ENCODE measurements at places on chromosomes 12 and 14. TPM values are rescaled to one million over a fixed set of nuclear protein-coding genes. Genes with fewer than 3 reads are reported as not detected.

DNA sequence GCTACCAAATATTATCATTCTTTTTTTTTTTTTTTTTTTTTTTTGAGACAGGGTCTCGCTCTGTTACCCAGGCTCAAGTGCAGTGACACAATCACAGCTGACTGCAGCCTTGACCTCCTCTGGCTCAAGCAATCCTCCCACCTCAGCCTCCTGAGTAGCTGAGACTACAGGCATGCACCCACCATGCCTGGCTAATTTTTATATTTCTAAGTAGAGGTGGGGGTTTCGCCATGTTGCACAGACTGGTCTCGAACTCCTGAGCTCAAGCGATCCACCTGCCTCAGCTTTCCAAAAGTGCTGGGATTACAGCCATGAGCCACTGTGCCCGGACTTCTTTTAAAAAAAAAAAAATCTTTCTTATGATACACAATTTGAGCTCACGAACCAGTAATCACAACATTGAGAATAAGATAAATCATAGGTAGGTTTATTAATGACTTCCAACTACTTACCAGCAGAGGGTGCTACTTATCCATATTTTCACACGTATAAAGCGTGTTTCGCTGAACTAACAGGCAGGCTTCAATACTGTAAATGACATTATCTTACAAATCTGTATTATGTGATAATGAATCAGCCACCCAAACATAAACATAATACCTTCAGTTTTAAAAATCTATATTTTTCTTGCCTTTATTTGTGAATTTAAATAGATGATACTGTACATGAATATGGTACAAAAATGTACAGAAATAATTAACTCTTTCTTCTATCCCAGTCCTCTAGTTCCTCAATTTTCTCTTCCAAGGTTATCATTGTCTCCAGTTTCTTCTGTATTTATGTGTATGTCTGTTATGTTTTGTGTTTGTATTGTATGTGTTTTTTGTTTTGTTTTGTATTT lies 42.5 kb upstream of the BCAT1 start:
- DNase-seq: peak; percentile 71

DNA sequence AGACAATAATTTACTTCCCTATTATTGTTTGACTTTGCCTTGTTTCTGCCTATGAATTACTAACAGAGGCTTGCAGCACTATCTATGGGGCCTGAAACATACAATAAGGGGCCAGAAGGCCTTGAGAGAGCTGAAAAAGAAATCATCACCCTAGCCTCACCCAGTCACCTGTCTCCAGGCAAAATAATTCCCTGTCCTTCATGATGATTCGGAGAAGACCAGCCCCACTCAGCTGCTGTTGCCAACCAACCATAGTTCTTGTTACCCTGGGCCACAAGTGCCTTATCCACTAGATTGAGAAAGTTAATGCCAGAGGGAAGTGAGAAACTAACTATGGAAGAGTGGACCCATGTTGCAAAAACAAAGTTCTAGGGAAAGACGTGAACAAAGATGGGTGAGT lies 97.1 kb downstream of the ARF6 start:
- DNase-seq: no peak

DNA sequence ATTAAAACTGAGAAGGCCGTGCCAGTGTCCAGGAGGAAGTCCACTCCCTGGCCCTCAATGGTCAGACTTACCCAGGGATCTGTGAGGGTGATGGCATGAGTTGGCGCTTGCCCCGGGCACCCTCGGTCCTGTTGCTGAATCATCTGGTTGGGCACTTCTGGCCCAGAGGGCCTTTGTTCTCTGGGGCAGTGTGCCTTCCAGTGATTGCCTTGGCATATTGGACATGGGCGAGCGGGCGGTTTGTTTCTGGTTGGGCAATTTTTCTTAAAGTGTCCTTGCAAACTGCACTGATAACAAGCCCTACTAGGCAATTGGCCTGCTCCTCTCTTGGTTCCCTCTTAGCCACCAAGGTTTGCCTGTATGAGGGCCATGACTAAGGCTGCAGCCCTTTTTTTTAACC lies 69.5 kb upstream of the ZDHHC17 start:
- DNase-seq: no peak

GRCh38 chr12:130017591-130018449 lies 114.0 kb upstream of the TMEM132D start:
- no peak for DNase-seq

DNA sequence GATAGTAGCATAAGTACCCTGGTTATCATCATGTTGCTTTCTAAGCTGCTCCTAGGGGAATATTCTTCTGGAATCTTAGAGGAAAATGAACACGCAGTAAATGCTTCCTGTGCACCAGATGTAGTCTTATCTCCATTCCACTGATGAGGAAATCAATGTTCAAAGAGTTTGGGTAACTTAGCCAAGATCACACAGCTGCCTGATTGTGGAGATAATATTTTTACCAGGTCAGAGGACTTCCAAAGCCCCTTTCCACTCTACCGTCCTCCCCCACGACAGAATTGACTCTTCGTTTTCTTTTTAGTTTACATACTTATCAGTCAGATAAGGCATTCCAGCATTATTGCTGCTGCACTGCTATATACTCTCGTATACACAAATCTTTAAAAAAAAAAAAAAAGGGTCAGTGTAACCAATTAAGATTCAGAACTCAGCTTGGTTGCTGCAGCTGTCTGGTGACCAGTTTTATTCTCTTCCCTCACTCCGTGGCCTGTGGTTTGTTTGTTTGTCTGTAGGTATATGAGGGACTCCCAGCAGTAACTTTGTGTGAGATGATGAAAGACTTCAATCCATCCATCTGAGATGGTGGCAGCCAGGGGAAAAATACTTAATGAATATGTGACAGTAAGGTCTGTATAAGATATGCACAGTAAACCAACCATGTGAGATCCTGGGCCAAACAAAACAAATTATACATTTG lies 110.5 kb downstream of the TGFB3 start:
- DNase-seq: no peak

DNA sequence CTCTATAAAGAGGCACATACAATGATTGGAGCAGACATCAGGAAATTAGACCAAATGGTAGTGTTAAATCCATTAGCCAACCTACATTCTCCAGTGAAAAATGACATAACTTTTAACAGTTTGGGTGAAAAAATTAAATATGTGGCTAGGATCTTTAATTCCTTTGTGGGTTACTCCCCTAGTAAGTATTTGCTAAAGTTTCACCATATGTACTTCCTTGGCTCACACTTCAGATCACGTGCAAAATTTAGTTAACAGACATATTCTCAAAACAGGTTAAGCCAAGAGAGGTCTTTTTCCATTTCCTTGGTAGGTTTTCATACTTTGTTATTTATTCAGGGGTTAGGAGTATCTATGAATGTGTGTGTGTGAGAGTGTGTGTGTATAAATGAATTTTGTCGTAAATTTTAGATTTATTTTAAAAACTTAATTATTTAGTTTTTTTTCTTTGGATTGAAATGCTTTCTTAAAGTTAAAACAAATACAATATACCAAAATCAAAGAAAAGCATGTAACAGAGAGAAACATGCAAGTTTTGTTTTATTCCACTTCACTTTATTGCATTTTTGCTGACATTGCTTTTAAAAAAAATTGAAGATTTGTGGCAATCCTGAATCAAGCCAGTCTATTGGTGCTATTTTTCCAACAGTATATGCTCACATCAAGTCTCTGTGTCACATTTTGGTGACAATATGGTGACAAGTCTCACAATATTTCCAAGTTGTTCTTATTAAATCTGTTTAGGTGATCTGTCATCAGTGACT lies 258.7 kb downstream of the FLRT2 start:
- DNase-seq: no peak

- no peak for DNase-seq
These were observed 41.0 kb downstream of the GRIN2B start for GRCh38 chr12:13940335-13940865.

The NRL gene
- total RNA-seq: 1.4 TPM

The P3H3 gene
- 11.0 TPM for total RNA-seq

The RNU6-8 gene
- not detected for total RNA-seq

- no peak for DNase-seq
These were observed 8.9 kb upstream of the IFNG-AS1 start for GRCh38 chr12:67980391-67980790.

DNA sequence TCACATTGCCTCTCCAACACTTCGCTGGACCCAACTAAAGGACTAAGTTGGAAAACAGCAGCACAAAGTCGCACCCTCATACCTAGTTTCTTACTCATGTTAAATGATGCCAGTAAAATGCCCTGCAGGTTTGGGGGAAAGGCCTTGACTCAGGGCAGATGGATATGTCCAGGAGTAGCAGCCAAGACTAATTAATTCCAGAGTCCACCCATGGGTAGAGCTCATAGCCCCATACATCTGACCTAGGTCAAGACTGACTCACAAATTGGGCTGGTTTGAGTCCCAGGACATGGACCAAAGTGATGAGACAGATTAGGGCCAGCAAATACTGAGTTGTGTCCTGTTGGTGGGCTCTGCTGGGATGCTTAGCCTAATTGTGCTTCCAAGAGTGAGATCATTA lies 224.0 kb upstream of the BTG1 start:
- DNase-seq: no peak

DNA sequence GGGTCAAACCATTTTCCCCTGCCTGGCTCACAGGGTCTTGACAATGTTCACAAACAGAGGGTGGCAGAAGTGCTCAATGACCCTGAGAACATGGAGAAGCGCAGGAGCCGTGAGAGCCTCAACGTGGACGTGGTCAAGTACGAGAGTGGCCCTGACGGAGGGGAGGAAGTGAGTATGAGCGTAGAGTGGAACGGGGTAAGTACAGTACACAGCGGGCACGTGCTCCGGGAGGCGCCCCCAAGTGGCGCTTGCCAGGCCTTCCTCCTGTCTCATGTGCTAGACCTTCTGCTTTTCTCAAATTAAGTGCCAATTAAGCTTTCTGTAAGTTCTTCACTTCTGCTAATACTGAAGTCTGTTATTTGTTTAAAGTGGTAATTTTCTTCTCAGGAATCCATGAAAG lies 35.9 kb downstream of the XRCC3 start:
- DNase-seq: no peak

The IL23A gene
- total RNA-seq: 0.41 TPM

DNA sequence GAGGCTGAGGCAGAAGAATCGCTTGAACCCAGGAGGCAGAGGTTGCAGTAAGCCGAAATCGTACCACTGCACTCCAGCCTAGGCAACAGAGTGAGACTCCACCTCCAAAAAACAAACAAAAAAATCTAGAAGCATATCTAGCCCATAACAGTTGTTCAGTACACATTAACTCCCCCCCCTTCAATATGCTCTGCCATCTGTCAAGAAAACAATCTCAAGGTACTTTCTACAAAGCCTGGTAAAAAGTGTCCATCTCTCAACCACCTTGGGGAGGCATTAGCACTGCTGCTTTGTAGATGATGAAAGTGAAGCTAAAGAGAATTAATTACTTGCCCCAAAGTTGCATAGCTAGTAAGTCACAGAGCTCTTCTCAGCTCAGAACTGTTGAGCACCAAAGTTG lies 24.9 kb downstream of the LGALS3 start:
- no peak for DNase-seq

DNA sequence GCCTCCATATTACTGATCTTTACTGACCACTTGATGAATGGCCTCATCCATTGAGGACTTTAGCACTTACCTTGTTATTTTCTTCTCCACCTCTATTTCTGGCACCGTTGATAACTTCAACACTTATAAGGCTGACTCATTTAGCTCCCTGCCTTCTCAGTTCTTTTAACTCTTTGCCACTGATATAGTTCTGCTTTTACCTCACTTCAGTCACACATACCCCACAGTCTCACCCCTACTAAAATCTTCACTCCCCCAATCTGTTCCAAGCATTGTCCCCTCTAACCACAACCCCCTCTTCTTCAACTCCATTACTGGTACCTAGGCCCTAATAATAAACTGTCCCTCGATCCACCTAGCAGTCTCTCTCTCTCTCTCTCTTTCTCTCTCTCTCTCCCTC lies 141.0 kb downstream of the PAH start:
- DNase-seq: no peak

GRCh38 chr14:92654239-92654901 lies 94.1 kb downstream of the LGMN start:
- no peak for DNase-seq

The SERPINA6 gene
- total RNA-seq: not detected

The TUNAR gene
- 0.10 TPM for total RNA-seq

The TMEM132D gene
- total RNA-seq: not detected

Data from Panc1 (cell line).